ENCODE measurements at places on chromosomes 5 and 9.

DNA sequence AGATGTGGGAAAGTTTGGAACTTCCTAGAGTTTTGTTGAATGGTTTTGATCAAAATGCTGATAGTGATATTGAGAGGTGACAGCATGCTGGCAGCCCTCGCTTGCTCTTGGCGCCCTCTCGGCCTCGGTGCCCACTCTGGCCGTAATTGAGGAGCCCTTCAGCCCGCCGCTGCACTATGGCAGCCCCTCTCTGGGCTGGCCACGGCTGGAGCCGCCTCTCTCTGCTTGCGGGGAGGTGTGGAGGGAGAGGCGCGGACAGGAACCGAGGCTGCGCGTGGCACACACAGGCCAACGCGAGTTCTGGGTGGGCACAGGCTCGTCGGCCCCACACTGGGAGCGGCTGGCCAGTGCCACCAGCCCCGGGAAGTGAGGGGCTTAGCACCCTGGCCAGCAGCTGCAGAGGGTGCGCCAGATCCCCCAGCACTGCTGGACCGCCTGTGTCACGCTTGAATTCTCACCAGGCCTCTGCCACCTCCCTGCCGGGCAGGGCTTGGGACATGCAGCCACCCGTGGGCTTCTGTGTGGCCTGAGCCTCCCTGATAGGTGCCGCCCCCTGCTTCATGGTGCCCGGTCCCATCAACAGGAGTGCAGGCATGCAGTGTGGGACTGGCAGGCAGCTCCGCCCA is 488.5 kb downstream of the CYLC2 start:
- no peak for DNase-seq

GRCh38 chr5:56432321-56432720 is 199.2 kb upstream of the ANKRD55 start:
- no peak for DNase-seq

GRCh38 chr5:115022303-115022702 is 147.4 kb downstream of the TRIM36 start:
- no peak for DNase-seq

DNA sequence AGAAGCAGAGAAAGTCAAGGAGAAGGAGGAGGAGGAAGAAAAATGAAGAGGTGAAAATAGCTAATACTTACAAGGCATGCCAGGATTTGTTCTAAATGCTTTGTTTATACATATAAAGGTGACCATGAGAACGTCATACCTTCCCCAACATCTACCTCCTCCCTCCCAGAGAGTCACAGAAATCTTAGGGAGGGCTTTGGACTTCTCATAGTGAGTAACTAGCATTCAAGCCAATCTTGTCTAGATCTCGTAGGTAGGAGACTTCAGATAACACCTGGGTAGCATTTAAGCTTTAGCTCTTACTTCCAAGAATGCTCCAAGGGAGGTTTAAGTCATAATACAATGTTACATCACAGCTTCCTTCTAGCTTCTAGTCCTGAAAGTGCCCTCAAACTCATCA is 36.5 kb upstream of the GPBP1 start:
- DNase-seq = no peak

DNA sequence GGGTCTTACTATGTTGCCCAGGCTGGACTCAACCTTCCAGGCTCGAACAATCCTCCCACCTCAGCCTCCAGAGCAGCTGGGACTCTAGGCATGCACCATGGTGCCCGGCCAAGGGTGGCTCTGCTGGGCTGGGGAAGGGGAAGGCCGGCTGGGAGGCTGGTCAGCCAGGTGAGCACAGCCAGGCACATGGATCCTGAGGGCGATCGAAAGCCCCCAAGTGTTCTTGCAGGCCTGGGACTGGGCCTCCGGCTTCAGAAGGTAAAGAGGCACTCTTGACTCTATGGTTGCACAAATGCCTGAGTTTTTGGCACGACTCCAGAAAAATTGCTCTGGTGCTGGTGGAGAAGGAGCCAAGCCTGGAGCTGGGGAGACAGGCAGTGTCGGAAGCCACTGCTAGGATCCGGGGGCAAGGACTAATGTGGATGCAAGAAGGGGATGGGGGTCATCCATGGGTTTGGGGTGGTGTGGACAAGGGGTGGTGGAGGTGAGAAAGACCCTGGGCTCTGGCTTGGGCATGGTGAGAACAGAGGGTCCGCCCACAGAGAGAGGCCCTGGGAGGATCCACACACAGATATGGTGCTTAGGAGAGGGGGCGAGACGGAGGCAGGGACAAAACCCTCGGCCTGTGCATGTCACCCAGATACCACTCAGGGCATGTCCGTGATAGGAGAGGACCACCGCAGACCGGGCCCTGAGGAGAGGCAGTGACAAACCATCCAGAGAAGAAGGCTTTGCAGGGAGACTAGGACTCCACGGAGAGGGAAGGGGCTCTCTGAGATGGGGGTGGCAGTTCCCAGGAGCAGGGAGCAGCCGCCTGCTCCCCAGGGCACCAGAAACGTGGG is 51.1 kb upstream of the COL5A1 start:
- no peak for DNase-seq

GRCh38 chr5:124132843-124133242 is 613.6 kb downstream of the ZNF608 start:
- no peak for DNase-seq

DNA sequence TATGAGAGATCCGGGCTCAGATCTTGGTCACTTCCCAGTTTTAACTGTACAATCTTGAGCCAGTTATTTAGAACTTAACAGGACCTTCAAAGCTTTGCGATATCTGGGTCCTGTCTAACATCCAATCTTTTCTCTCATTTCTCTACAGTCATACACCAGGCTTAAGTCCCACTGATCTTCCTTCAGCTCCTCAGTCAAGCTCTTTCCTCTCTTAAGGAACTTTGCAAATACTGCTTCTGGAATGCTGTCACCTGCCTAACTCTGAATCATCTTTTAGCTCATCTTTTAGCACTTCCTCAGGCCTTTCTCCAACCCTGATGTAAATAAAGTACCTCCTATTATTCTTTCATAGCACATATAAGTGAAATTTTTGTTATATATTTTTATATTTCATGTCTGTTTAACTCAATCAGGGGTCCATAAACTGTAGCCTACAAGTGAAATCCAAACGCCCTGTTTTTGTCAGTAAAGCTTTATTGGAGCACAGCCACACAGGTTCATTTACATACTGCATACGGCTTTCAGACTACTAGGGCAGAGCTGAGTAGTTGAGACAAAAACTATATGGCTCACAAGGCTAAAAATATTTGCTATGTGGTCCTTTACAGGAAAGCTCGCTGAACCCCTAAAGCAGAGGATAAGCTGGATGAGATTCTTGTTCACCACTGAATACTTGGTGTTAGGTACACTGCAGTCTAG is 63.5 kb downstream of the MEF2C start:
- DNase-seq = no peak

GRCh38 chr9:126695701-126696400 is 82.1 kb downstream of the LMX1B start:
- DNase-seq = no peak

DNA sequence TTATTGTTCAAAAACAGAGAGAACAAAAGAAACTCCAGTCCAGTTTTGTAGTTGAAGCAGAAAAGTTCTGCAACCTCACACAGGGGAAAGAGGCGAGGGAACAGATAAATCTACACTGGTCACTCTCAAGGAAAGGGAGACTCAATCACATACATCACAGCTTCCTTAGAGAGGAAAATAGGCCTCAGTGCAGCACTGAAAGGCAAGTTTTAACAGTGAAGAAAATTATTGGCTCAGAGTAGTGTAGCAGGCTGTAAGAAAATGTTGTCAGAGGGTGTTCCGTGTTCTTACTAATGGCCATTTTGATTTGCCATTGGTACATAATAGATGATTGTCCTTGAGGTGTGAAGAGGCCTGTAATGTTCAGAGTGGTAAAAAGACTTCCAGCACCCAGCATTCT is 530.0 kb upstream of the CDH6 start:
- no peak for DNase-seq

GRCh38 chr5:14615365-14615764 is 33.8 kb downstream of the OTULINL start:
- no peak for DNase-seq

- peak; percentile 33 for DNase-seq
Measured at GRCh38 chr5:141957367-141957996, 520 bp downstream of the PCDH12 start.

- no peak for DNase-seq
Measured at GRCh38 chr5:96321345-96321744, 111.7 kb downstream of the PCSK1 start.

- no peak for DNase-seq
Measured at GRCh38 chr9:36924757-36925432, 109.2 kb downstream of the PAX5 start.

GRCh38 chr5:88883836-88884607 is 1.0 kb upstream of the MEF2C start:
- DNase-seq = no peak

GRCh38 chr9:93656426-93657239 is 80.2 kb downstream of the PHF2 start:
- DNase-seq = no peak

Data from hematopoietic multipotent progenitor cell (in vitro differentiated cells).